EH (cell line): ENCODE measurements at places on chromosomes 16 and 17.

- no peak for DNase-seq
Observed at GRCh38 chr17:74218436-74218835, 5.1 kb downstream of the TTYH2 start.

- DNase-seq, result no peak
Observed at GRCh38 chr16:13427943-13428342, 492.0 kb upstream of the ERCC4 start.

DNA sequence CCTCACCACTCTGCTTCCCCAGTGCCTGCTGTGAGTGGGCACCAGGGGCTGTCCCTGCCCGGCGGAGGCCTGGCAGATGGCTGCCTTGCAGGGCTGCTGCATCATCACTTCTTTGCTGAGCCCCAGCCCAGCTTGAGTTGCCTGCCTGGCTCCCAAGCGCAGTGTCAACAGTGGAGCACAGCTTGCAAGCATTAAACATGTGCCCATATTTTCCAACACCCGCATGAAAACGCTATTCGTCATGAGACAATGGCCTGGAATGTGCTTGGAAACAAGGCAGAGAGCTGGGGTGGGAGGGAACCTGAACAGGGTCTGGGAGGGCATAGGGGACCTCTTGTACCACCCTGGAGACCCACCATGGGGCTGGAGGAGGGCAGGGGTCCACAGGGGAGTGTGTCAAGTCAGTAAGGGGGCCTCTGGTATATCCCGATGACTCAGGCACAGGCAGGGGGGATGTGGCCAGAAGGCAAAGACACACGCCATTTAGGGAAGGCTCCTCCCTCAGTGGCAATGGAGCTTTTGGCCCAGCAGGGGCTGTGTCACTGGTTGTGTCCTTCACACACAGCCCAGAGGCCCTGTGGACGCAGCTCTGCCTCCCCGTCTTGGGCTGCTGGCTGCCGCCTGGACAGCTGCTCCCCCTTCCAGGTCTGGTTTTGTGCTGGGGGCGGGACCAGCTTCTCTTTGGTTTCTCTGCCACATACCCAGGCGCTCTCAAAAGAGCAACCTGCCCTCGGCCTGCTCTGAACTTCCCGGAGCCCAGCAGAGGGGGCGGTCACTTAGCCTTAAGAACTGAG lies 17.4 kb upstream of the MTSS2 start:
- DNase-seq, result peak; percentile 97

DNA sequence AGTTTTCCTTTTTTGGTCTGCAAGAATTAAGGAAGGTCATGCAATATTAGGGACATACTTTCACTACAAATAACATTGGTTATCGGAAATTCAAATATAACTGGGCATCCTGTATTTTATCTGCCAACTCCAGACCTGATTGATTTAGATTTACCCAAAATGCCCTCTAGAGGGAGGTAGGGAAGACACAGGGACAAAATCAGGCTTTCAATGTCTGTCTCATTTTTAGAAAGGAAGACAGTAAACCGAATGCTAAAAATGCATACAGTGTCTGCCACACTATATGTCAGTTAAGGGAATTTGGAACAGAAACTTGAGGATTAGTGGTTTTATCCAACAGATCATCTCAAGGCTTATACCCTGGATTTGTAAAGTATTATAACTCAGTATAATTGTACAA lies 161.7 kb upstream of the SOX9 start:
- peak; percentile 27 for DNase-seq

- peak; percentile 36 for DNase-seq
Observed at GRCh38 chr16:85863384-85863774, 35.6 kb upstream of the IRF8 start.

GRCh38 chr17:4711661-4712181 lies 1.3 kb downstream of the ARRB2 start:
- no peak for DNase-seq

- no peak for DNase-seq
Observed at GRCh38 chr17:82271401-82271800, 2.1 kb downstream of the CSNK1D start.

DNA sequence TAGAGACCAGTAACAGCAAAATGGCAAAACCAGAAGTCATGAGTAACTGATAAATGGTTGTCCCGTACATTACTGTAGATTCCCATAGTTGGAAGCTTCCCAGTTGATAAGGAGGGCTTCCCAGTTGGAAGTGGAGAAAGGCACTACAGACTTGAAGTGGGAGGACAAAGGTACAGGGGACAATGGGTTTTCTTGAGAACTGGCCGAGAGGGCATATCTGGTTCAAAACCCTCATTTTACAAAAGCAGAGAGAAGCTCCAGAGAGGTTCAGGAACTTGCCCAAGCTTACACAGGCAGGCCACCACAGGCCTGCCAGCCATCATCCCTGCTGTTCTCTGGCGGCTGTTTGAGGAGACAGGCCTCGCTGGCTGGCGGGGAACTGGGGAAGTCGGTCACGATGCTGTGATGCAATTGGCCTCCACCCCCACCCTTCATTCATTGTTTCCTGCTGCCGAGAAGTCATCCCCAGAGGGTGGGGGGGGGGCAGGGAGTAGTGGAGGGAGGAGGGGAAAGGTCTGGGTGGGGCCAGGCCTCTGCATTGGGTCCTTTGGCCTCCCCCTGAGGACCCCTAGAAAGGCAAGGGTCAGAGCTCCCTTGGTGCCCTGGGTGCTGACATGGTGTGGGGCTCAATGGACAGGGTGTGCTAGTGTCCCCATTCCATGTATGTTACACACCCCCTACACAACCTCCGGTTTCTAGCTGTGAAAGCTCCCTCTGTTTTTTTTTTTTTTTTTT lies 3.0 kb downstream of the UBALD2 start:
- DNase-seq, result peak; percentile 81

GRCh38 chr16:65342231-65342866 lies 220.5 kb upstream of the CDH11 start:
- peak; percentile 61 for DNase-seq

DNA sequence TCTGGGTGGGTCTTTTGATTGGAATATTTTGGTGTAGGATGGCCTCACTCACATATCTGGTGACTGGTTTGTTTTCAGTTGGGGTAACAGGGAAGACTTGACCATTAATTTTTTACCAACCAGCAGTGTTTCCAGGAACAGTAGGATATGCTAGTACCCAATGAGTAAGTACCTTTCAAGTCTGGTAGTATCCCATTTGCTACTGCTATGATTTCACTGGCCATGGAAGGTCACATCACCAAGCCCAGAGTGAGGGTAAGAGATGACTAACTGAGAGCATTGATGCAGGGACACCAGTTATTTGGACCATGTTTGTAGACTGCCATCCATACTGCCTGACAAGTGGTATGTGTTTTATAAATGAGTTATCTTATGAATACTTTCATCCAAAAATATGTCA lies 277.7 kb downstream of the MAP2K6 start:
- no peak for DNase-seq

DNA sequence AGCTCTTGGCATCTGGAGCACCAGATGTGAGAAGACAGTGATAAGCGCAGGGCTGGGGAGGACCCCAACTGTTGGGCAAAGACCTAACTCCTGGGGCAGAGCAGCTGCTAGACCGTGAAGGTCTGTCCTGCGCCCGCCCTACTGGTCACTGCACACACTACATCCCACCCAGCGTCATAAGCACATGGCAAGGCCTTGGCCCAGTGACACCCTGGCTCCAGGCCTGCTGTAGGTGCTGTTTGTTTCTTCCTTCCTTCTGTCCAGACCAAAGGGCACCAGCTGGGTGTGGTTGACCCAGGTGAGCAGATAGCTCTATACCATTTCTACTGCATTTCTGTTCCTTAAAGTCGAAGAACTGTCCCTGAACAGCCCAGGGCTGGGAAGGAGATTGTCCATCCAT lies 6.4 kb downstream of the TRPV3 start:
- DNase-seq, result no peak

GRCh38 chr17:35514564-35514963 lies 22.9 kb downstream of the SLFN12L start:
- peak; percentile 20 for DNase-seq

DNA sequence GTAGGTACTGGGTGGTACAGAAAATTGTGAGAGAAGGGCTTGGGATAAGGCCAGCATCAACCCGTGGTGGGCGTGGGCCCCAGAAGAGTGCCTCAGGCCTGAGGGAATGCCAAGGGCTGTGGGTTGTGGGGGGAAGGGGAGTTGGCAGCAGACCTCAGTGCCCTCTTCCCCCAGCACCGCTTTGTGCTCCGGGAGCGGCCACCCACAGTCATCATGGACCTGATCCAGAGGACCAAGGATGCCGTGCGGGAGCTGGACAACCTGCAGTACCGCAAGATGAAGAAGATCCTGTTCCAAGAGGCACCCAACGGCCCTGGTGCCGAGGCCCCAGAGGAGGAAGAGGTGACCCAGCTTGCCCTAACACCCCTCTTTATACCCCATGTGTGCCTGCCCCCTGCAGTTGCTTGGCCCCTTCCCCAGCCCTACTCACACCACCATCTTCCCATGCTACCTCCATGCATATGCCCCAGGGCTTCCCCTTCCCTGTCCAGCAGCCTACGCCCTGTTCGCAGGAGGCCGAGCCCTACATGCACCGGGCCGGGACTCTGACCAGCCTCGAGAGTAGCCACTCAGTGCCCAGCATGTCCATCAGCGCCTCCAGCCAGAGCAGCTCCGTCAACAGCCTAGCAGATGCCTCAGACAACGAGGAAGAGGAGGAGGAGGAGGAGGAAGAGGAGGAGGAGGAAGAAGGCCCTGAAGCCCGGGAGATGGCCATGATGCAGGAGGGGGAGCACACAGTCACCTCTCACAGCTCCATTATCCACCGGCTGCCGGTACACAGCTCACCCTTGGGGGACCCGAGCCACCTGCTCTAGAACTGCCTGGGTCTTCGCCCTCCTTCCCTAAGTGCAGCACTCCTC lies 9.1 kb downstream of the TAOK2 start:
- no peak for DNase-seq

DNA sequence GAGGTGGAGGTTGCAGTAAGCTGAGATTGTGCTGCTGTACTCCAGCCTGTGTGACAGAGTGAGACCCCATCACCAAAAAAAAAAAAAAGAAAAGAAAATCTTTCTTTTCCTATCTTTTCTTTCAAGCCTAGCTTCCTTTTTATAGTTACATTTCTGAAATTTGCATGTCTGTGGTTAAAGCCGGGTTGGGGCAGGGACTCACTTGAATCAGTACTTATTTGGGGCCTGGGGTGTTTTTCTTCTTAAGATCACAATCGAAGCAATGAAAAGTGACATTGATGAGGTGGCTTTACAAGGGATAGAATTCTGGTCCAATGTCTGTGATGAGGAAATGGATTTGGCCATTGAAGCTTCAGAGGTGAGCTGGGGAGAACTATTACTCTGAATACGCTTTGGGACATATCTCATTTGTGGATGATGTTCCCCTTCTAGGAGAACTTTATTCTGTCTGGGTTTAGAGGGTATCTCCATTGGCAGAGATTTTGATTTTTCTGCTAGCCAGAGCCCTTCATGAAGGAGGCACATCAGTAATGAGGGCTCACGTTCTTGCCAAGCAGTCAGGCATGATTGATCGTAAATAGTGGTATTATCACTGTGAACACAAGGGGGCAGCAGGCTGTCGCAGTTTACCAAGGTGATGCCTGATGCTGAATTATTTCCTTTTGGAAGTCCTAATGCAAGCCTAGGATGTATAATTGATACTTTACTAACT lies 14.3 kb downstream of the KPNB1 start:
- peak; percentile 64 for DNase-seq

DNA sequence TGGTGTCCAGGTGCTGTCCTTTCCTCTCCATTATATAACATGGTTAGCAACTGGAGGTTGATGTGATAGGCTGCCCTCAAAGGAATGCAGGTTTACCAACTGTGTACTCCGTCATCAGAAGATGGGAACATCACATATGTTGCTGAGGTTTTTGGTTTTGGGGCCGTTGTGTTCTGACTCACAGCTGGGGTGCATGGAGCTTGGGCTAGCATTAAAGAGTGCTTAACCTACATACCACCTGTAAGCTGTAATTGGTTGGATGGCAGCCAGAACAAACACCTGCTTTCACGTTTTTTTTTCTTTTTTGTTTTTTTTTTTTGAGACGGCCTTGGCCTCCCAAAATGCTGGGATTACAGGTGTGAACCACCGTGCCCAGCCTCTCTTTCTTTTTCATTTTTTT lies 20.9 kb downstream of the TMEM11 start:
- DNase-seq, result no peak

- DNase-seq, result peak; percentile 16
Observed at GRCh38 chr17:12974005-12974531, 43.8 kb downstream of the ELAC2 start.

- DNase-seq, result no peak
Observed at GRCh38 chr17:40417258-40417608, 463 bp downstream of the TOP2A start.

DNA sequence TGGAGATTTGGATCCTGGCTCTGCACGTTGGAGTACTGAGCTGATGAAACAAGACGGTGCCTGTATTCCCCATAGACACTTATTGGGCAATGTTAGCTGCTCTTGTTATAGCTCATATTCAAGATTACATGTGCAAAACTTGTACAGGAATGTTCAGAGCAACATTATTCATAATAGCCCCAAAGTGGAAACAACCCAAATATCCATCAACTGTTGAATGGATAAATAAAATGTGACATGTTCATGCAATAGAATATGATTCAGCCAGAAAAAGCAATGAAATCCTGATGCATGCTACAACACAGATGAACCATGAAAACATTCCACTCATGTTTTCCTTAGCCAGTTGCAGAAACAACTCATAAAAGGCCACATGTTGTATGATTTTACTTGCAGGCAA lies 5.7 kb upstream of the SDR42E1 start:
- peak; percentile 75 for DNase-seq

DNA sequence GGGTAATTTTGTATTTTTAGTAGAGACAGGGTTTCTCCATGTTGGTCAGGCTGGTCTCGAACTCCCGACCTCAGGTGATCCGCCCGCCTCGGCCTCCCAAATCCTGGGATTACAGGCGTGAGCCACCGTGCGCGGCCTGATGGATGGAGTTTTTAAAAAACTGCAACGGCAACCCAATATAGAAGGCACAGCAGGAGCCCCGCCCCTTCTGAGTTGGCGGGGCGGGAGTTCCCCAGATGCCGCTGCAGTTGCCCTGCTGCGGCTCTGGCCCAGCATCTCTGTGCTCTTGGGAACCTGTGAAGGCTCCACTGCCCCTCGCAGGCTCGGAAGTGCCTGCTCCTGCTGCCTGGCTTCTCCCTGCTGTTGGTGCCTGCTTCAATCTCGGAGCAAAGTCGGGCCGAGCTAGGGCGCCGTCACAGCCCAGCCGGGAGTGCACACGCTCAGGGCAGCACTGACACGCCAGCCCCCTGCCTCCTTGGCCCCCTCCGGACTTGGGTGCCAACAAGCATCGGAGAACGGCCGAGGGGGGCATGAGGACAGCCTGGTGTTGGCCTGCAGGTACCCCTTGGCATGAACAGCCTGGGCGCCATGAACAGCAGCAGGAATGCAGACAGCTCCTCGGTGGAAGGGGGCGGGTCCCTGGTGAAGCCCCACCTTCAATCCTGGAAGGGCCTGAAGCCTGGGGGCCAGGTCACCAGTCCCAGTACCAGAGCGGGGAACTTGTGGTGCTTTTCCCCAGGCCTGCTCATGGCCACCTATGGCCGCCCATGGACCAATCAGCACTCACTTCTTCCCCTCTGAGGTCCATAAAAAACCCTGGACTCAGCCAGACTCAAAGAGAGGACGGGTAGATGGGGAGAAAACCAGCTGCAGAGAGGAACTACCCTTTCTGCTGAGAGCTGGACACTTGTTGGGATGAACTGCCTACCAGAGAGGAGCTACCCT lies 2.3 kb upstream of the NT5M start:
- DNase-seq, result peak; percentile 67
